HFFc6 (cell line): ENCODE measurements at places on chromosomes 4 and X.

DNA sequence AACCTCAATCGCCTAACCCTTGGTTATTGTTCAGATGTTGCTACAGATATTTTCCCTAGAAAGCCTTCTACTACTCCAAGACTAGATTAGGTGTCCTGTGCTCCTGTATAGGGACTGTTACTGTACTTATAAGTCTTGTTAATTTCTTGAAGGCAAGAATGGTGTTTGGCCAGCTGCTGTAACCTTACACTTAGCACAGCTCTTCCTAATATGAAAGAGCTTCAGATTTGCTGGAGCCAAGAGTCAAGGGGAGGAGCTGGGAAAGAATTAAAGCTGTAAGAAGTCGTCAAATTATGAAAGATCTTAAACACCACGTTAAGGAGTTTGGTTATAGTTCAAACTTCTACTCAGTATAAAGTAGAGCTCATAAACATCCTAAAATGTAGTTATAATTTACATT is 245.9 kb upstream of the TLL1 start:
- no peak for DNase-seq

DNA sequence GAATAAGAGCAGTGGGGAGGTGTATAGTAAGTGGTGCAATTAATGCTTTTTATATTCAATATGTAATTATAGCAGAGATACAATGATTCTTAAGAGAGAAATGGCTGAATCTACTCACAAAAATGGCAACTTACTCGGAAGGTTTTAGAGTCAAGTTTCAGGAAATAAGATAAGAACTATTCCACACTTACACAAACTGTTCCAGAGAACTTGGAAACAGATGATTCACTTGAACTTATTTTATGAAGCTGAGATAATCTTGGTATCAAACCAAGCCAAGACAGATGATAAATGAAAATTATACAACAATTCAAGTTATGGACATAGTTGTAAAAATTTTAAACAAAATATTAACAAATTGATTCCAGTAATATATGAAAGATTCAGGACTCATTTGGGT is 311.3 kb upstream of the HS3ST1 start:
- no peak for DNase-seq

- DNase-seq: peak; percentile 13
Observed at GRCh38 chrX:54452920-54453319, 12.7 kb downstream of the TSR2 start.

DNA sequence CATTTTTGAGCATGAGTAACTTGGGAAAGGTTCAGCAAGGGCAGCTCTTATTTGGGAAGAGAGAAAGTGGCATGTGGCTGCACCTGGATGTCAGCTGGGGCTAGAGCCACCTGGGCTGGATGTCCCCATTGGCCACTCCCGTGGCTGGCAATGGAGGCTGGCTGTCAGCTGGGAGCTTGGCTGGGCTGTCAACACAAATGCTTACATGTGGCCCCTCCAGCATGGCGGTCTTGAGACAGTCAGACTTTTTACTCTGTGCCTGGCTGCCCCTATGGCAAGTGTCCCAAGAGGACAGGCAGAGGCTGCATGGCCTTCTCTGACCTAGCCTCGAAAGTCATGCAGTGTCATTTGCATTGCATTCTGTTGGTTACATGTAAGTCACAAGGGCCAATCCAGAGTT is 99.6 kb downstream of the FAM53A start:
- no peak for DNase-seq
